Osteoblast (primary cell): ENCODE measurements at places on chromosomes 12 and 14.

DNA sequence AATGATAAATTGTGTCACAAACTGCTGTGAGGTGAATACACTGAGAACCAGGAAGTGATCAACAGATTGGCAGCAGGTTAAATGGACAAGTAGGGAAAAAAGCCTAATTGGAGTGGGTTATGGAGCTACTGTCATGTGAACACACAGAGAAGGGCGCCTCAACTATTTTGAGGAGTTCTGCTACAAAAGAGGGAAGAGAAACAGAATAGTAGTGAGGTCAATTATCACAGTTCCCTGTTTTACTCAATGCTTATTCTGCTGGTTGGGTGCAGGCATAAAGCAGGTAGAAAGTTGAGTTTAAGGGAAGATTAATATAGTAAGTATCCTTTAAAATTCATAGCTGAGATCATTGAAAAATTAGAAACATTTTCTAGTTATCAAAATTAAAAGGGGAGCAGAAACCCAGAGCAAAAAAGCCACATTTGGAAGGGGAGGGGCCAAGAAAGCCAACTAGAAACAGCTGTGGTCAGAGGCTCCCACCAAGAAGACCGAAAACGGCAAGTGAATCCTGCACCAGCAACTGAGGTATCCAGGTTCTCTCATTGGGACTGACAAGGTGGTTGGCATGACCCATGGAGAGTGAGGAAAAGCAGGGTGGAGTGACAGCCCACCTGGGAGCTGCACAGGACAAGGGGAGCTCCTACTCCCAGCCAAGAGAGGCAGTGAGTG, 105.7 kb downstream of the ZC3H14 start:
- H3K27me3 ChIP-seq, result no peaks in the 10 kb centered on the region
- H3K4me3 ChIP-seq, result no peak overlapping the region
- no peak for DNase-seq

DNA sequence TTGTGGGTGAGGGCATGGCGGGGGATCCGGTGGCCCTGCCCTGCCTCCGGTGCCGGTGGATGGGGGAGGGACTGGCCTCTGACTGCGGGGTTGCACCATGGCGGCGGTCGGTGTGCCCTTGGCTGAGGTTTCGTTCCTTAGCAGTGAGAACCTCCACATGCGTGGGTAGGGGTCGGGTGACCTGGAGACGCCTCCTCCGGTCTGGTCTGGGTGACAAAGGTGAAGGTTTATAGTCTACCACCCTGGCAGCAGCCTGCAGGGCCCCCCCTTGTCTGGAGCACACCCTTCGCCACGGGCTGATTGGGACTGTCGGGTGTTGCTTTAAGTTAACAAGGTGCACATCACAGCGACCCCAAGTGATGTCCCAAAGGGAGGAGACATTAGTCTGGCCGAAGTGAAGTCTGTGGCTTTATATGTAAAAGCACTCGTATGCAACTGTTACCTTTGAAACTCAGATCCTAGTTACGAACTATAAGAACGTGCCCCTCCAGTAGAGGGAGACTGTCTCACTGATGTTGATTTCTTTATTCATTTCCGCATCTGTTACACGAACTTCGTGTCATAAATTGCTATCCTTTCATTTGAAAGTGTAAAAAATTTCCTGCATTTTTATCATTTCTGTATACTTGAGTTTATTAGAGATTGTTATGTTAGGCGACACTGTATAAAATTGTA, 74.4 kb downstream of the WDR20 start:
- H3K4me3 ChIP-seq, result no peak overlapping the region
- H3K36me3 ChIP-seq, result peaks cover 28% of the 10 kb centered on the region
- no peak for DNase-seq
- no peaks in the 10 kb centered on the region for H3K27me3 ChIP-seq

DNA sequence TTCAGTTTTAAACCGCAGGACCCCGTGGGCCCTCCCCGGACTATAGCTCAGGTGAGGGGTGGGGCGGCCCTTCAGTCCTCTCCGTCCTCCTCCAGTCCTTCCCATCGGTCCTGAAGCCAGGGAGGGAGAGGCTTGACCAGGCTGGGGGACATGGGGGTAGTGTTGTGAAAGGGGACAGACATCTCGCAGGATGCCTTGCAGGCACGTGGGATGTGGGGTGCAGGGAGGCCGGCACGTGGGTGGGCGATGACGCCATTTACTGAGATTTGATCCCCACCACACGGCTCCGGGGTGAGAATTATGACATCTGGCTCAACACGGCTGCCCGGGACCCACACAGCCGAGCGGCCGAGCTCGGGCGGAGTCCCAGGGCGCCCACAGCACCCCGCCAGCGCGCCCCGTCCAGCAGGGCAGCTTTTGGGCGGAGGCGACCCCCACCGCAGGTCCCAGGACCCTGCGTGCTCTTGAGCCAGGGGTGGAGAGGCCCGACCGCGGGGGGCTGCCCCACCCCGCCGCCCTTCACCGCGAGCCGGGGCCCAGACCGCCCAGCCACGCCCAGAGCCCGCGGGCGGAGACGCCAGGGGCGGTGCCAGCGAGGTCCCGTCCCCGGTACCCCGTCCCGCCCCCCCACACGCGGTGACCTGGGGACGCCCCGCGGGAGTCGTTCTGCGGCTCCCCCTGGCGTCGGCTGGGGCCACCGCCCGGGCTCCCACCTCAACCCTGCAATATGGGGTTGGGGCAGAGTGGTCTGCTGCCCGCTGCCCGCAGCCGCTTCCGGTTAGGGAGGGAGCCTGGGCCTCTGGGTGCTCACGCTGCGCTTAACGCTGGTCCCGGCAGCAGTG, 3.3 kb upstream of the EXOC3L4 start:
- DNase-seq, result peak; percentile 97
- H3K27ac ChIP-seq, result no peak overlapping the region
- H3K4me3 ChIP-seq, result peak overlapping the region; percentile 65
- no peaks in the 10 kb centered on the region for H3K36me3 ChIP-seq

- H3K36me3 ChIP-seq, result no peaks in the 10 kb centered on the region
- H3K4me1 ChIP-seq, result peaks cover 41% of the 10 kb centered on the region
- peak overlapping the region; percentile 68 for H3K27ac ChIP-seq
- peak overlapping the region; percentile 70 for H3K4me3 ChIP-seq
Observed at GRCh38 chr12:50924439-50925341, 27.7 kb upstream of the HIGD1C start.
